Occipital lobe (tissue), 3 donors: ENCODE measurements at places on chromosomes 13 and 19. TPM values are rescaled to one million over a fixed set of nuclear protein-coding genes. Genes with fewer than 3 reads are reported as not detected.

DNA sequence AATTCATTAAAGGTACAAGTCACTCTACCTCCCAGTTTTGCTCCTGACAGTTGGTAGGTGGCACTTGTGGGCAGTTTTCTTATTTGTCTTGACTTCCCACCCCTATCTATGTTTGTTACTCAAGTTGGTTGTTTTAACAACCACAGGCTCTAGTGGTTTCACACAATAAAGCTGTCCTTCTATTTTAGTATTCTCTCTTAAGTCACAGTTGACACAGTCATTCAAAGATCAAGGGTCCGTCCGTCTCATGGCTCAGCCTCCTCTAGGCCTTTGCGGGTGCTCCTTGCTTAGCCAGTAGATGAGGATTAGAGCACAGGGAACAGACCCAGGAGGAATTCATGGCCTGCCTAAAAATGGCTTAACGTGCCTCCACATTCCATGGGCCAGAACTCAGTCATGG is 573.7 kb downstream of the IRS2 start:
- no peak for DNase-seq

The TNFSF9 gene
- 2.2 TPM for total RNA-seq

DNA sequence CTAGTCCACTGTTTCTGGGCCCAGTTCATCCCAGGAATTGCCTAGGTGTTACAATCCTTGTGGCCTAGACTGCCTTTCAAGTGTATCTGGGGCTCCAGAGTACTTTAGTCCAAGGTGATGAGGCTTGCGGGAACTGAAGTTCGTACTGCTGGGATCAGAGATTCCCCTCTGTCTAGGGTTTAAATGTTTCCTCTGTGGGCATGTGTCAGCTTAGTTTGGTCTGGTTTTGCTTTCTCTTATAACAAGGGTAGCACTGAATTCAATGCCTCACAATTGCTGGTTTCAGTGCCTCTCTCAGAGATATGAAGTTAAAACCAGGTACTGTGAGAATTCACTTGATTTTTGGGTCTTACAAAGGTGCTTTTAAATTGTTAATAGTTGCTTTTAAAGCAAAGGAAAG is 30.8 kb downstream of the RGCC start:
- no peak for DNase-seq

DNA sequence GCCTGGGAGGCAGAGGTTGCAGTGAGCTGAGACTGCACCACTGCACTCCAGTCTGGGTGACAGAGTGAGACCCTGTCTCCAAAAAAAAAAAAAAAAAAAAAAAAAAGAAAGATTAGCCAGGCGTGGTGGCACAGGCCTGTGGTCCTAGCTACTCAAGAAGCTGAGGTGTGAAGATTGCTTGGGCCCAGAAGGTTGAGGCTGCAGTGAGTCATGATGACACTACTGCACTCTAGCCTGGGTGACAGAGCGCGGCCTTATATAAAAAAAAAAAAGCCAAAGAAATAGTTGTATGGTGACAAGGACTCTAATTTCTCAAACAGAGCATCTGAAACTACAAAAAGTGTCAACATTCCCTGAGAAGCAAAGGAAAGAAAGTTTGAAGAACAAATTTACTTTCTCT is 3.4 kb downstream of the PBX4 start:
- no peak for DNase-seq

GRCh38 chr19:55653651-55654322 is 1.0 kb upstream of the U2AF2 start:
- peak; percentile 93 for DNase-seq

GRCh38 chr13:20391597-20392452 is 133.8 kb downstream of the CRYL1 start:
- no peak for DNase-seq

- DNase-seq: no peak
Measured at GRCh38 chr13:97224544-97225300, 2.6 kb downstream of the MBNL2 start.

- DNase-seq: peak; percentile 74
Measured at GRCh38 chr13:74287724-74288169, 153.5 kb upstream of the KLF12 start.
